ENCODE measurements at places on chromosomes 6 and 20. TPM values are rescaled to one million over a fixed set of nuclear protein-coding genes. Genes with fewer than 3 reads are reported as not detected.

ABHD12 gene
- total RNA-seq = 37.0 TPM

NRSN1 gene
- total RNA-seq = not detected

VSX1 gene
- not detected for total RNA-seq

ELOVL2 gene
- total RNA-seq = not detected

SLC22A3 gene
- total RNA-seq = not detected

KCNB1 gene
- total RNA-seq = 0.08 TPM

C6orf89 gene
- 31.5 TPM for total RNA-seq
